NCI-H1105 (cell line): ENCODE measurements at places on chromosomes 6 and 20.

DNA sequence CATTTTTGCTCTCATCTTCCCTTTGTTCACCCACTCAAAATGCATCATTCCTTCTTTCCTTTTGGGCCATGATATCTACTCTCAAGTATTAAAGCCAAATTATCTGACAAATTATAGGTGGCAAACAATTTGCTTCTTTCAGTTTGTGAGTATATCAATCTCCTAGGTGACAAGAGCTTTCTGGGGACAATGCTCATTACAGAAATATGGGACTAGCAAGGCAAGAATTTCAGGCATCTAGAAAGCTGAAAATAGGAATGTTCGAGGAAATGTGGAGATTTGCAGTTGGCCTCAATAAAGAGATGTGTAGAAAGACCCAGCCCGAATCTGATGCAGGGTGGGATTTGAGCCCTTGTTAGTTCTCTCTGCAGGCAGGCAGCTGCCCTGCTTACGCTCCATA is 71.8 kb downstream of the ALDH8A1 start:
- no peak for DNase-seq

DNA sequence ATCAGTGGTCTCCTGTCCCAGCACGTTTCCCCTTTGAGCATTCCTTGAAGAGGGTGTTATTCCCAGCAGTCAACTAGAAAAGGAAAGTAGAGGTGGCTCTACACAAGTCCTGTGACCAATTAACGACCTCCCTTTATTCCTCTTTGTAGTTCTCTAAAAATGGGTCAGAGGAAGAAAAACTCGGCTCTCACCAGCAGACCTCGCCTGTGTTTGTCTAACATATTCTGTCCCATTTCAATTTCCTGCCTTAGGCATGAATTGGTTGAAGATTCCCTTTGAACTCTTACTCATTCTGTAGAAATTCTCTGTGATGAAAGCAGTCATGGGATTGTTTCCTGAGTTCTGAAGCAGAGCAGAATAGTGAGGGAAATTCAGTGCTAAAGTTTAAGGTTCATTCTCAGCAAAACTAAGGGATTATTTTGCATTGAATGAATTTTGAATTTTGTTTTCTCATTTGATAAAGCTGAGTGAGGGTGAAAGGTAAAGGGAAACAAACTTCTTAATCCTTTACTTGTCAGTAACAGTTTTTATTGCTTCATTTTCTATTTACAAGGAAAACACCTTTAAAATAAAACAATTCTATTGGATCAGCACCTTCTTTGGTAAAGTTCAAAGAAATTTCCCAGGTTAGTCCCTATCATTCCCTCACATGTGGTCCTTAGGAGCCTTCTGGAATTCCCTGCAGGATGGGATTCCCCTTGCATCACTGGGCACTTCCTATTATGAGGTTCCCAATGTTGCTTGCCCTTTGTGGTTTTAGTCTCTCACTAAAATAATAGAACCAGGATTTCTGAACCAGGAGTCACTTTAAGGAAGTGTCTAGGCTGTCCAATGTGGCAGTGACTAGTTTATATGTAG is 105.8 kb downstream of the SLX4IP start:
- DNase-seq = no peak

DNA sequence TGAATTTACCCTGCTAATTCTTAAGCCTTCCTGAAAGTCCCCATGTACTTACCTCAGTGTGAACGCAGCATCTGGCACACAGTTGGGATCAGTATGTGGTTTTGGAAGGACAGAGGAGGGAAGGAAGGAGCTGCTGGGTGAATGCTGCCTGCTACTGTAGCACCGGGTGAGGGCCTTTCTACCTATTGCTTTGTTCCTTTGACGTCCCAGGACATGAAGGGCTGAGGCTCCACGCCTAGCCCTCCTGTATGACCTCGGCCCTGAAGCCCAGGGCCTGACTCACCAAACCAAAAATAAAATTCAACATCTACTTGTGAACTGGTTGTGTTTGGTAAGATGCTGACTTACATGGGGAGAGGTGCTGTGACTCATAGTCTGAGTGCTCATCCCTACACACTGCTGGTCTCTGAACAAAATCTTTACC is 51.1 kb downstream of the ARID1B start:
- DNase-seq = no peak

DNA sequence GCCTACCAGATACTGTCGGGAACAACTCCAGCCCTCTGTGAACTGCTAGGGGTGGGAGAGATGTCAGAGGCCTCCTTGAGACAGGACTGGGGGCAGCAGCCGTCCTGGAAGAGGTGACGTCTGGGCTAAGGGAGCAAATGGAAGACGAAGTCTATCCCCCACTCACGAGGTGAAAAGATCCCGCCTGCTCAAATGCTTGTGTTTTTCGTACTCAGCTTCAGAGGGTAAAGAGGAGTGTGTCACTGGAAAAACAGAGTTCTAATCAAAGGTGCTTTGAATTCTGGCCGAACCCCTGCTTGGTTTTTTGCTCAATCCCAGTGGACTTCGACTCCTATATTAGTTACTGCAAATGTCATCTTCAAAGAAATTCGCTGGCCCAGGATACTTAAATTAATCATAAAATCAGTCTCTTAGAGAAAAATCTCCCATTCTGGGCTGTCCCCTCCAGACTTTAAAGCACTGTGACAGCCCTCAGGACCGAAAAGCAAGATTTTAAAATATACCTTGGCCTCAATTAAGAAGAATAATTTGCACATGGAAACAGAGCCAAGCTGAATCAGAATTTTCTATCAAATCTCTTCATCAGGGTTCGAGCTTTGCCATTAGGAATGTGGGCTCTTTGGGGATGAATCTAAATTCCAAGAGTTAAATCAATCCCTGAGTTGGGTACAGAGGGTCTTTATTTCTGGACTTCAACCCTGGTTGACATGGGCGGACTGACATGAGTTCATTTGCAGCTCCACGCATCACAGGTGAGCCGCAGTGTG is 61.8 kb upstream of the AFDN start:
- DNase-seq = no peak
